ENCODE measurements at places on chromosomes 6 and 20. TPM values are rescaled to one million over a fixed set of nuclear protein-coding genes. Genes with fewer than 3 reads are reported as not detected.

Gene C20orf144
- not detected for total RNA-seq

Gene BTBD9
- total RNA-seq, result 14.1 TPM

Gene HLA-DRB5
- 0.83 TPM for total RNA-seq

Gene NHSL1
- total RNA-seq, result 15.6 TPM

Gene PTGIS
- total RNA-seq, result 125 TPM

All from esophagus muscularis mucosa (tissue), 4 donors.